Activated T-cell treated with anti-CD3 and anti-CD28 coated beads for 24 hours (primary cell): ENCODE measurements at places on chromosomes 16 and 17.

- no peak for DNase-seq
These were observed 10.5 kb downstream of the MAPT start for GRCh38 chr17:45904866-45905265.

- no peak for DNase-seq
These were observed 1.3 kb upstream of the ZACN start for GRCh38 chr17:76077584-76078110.

DNA sequence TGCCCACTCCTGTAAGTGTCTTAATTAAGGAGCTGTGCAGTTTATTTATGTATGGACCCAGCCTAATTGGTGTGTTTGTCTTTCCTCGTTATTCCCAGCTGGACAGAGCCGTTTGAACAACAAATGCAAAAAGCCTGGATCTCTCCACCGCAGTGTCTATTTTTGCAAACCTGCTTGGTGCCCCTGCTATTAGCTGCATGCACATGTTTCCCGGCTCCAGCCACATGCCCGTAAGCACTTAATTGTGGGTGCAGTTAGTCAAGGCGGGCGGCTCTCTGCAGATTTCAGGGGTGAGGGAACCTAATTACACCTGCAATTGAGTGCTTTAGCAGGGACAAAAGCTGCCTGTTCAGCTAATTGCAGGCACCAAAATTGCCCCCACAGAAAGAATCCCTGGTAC, 74.0 kb upstream of the GSE1 start:
- no peak for DNase-seq

DNA sequence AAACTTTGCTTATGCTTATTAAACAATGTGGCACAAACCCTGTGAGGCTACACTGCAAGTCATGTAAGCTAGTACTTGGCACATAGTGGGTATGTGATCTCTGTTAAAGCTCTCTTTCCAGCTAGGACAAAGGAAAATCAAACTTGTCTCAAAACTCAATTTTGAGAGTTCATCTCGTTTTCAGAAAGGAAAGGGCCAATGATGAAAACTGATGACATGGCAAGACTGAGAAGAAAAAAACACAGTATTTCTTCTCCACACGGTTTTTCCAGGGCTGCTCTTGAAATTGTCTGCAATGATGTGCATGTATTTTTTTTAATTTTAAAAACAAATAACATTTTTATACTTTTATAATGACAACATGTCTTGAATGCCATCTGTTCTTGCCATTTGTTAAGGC, 389.8 kb downstream of the CA10 start:
- no peak for DNase-seq

GRCh38 chr17:8859027-8859803, 8.3 kb downstream of the PIK3R6 start:
- no peak for DNase-seq

DNA sequence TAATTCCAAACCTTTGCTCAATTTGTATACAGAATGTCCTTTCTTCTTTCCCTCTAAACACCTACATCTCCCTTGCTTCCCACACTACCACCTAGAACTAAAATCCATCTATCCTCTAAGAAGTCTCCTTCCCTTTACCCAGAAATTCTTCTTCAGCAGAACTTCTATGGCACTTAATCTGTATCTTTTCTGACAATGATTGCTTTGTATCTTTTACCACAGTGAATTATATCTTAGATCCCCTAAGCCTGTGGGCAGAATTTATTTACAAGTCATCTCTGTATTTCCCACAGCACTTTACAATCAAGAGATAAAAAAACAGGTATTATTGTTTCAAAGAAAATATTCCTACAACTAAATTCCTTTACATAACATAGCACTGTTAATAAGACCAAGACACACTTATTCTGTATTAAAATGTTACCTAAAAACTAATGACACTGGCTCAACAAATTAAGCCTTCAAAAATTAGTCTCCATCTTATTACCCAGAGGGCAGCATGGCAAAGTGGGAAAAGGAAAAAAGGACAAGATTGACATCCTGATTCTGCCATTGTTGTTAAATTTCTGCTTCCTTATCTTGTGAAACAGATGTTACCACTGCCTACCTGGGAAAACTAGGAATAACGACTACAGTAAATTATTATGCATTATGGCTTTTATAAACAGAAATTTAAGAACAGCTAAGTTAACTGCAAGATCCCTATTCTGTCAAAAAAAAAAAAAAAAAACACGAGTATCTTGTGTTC, 42.8 kb downstream of the KANSL1 start:
- DNase-seq = no peak

DNA sequence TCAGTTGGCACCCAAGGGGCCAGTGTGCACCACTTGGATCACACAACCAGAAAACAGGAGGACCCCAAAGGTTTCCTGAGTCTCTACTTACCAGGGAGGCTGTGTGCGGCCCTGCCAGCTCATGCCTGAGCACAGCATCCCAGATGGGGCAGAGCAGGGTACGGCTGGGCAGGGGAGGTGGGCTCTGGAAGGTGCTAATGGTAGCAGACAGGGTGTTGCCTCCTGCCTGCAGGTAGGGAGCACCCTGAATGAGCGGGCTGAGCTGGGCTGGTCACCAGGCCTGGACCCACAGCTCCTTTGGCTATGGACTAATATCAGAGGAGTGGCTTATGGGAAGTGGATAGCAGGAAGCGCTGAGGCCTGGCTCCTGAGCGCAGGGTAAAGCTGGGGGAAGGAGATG, 14.6 kb downstream of the RECQL5 start:
- DNase-seq = no peak

DNA sequence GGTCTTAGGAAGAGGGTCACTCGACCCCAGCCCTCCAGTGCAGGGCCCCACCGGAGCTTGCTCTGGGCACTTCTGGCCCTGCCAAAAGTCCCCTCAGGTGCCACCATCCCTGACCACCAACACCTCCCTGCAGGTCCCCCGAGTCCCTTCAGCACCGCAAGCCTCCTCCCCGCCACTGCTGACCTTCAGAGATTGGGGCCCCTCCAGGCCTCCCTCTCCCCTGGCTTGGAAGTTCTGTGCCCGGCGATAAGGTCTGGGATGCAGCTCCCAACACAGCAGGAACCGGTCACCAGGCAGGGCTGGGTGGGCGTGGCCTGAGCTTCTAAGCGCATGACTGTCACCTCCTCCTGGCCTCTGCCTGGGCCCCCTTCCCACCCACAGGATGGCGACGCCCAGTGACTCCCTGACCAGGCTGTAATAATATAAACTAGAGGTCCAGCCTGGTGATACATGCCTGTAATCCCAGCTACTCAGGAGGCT, 11.2 kb downstream of the PIEZO1 start:
- DNase-seq = no peak

DNA sequence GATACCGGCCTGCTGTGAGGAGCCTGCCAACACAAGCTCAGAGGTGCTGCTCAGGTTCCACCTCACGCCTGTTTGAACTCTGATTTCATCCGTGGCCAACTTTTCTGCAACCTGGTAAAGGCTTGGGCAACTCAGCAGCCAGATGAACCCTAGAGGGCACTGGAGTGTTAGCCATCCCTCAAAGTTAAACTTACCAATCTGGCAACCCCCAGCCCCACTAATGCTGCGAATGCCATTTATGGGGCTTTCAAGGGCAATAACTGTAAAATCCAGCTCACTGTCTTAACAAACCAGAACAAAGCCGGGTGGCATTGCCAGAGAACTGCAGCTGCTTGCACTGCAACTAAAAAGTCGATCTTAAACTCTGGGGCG, 105.5 kb downstream of the AXIN2 start:
- DNase-seq = peak; percentile 4

GRCh38 chr17:6327007-6327406, 107.9 kb downstream of the AIPL1 start:
- DNase-seq = no peak

DNA sequence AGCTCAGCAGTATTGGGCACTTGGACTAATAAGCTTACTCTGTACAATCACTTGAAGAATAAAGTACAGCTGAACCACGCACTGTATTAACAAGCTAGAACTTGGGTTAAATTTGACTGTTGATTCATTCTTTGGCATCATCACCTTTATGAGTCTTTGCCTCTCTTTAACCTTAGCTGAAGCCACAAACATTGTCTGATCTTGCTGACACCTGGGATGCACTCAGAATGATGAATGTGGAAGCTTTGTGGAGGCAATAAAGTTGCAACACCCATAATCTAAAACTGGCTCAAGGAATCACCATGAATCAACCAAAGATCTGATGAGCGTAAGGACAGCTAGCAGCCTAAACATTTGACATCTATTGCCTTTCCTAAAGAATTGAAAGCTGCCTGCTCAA, 590.6 kb upstream of the SOX9 start:
- no peak for DNase-seq

GRCh38 chr16:50576403-50577113, 28.4 kb downstream of the NKD1 start:
- DNase-seq = no peak

DNA sequence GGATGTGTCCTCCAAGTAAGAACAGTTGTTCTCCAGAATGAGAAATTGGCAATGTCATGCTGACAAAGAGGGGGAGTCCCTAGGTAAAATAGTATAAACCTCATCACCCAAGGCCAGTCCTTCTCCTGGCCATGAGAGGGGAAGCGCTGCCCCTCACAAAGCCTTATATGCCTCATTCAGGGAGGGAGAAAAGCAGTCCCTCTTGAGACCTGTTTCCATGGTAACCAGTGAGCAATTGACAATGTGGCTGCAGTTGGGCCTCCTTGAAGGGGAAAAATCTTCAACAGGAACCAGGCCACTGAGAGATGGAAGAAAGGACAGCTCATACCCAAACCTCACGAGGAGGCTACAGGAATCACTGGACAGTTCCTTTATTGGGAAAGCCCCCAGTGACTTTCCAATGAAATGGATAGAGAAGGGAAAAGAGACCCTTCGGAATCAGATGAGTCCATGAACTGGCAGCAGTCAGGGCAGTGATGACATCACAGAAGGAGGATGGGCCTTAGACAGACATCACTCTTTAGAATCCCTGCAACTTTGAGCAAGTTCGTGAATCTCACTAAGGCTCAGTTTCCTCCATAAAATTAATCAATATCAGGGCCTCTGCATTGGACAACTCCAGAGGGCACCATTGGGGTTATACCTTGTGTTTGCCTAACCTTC, 275.7 kb downstream of the TOX3 start:
- DNase-seq = no peak

DNA sequence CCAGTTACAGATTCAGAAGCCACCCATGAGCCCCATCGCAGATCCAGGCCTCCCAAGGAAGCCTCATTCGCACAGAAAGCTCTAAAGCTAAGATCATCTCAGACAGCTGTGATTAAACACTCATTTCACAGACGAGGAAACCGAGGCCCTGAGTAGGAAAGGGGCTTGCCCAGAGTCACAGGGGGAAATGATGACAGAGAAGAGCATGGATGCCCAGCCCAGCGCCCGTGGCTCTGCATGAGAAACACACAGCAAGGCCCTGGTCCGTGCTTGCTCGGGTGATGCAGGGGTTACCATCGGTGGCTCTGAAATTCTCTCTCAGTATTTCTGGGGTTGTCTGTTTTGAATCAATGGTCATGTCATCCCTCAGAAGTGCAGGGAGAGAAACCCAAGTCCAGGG, 109.6 kb downstream of the C16orf78 start:
- no peak for DNase-seq

DNA sequence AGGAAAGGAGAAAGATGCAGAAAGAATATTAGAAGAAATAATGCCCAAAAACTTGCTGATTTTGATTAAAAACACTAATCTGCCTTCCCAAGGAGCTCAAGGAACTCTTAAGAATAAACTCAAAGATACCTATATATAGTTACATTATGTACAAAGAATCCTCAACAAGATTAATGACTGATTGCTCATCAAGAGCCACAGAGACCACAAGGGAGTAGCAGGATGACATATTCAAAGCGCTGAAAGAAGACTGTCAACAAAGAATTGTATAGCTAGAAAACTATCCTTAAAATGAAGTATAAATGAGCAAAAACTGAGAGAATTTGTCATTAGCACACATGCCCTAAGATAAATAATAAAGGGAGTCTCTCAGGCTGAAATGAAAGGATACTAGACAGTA, 6.2 kb downstream of the LPCAT2 start:
- no peak for DNase-seq

DNA sequence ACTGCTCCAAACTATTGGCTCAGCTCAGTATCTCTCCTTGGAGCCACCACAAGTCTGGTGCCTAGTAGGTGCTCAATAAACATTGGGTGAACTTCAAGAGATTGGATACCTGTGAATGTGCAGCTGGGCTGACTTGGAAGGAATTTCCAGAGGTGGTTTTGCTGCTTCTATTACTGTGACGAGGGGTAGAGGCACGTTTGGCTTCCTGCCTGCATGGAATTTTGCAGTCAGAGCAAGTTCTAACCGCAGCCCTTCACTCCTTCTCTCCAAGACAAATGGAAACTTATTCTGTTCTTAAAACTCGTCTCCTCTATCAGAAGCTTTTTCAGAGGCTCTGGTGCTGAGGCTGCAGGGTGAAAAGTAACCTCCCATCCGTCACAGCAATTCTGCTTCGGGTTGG, 342.5 kb downstream of the CPPED1 start:
- no peak for DNase-seq

GRCh38 chr17:2821868-2822267, 25.6 kb downstream of the RAP1GAP2 start:
- no peak for DNase-seq

- DNase-seq = peak; percentile 42
These were observed at the start of gene RNF135 for GRCh38 chr17:30970831-30971567. Gene RNF135 (plus strand): TSS chr17:30971039. CDS start chr17:30971074, 35 bp downstream.

DNA sequence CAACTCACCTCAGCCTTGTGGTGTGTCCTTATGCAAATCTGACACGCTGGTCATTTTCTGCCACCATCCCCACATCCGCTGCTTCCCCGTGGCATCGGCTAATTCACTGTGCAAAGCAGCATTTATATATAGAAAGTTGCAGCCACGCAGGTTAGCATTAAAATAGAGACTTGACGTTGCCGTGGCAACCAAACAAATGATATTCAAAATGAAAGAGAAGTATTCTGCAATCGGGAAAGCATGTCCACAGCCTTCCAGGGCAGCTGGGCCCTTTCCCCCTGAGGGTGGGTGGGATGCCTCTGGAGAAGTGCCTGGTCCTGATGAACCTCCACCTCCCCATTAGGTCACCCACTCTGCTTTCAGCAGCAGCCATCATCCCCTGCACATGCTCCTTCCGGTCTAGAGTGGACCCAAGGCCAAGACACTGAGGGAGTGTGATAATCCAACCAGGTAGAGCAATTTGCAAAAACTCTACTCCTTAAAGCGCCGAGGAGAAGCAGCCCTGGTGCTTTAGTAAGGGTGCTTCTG, 138.7 kb downstream of the GAS7 start:
- no peak for DNase-seq

GRCh38 chr16:75787440-75787839, 61.1 kb upstream of the CPHXL start:
- DNase-seq = no peak

DNA sequence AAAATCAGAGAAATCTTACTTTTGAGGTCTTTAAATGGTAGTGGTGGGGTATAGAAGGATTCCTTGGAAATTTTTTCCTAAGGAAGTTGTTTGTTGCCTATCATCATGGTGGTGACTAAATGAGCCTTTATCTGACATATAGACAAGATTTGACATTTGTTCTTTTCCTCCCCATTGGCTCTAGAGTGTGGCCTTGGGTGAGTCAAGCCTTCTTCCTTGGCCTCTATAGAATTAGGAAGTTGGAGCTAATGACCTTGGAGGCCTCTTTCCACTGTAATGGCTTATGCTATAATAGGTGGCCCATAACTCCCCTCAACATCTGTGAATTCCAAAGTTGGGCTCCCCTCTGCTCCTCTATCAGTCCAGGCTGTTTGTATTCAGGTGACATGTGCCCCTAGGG, 79.1 kb upstream of the HNF1B start:
- no peak for DNase-seq

- no peak for DNase-seq
These were observed 5.4 kb upstream of the KRT12 start for GRCh38 chr17:40872416-40872815.
